ENCODE measurements at places on chromosomes 16 and 17.

GRCh38 chr17:43620581-43620980 lies 41.1 kb downstream of the MEOX1 start:
- no peak for DNase-seq

GRCh38 chr17:80820331-80820730 lies 171.3 kb upstream of the CHMP6 start:
- DNase-seq = no peak

DNA sequence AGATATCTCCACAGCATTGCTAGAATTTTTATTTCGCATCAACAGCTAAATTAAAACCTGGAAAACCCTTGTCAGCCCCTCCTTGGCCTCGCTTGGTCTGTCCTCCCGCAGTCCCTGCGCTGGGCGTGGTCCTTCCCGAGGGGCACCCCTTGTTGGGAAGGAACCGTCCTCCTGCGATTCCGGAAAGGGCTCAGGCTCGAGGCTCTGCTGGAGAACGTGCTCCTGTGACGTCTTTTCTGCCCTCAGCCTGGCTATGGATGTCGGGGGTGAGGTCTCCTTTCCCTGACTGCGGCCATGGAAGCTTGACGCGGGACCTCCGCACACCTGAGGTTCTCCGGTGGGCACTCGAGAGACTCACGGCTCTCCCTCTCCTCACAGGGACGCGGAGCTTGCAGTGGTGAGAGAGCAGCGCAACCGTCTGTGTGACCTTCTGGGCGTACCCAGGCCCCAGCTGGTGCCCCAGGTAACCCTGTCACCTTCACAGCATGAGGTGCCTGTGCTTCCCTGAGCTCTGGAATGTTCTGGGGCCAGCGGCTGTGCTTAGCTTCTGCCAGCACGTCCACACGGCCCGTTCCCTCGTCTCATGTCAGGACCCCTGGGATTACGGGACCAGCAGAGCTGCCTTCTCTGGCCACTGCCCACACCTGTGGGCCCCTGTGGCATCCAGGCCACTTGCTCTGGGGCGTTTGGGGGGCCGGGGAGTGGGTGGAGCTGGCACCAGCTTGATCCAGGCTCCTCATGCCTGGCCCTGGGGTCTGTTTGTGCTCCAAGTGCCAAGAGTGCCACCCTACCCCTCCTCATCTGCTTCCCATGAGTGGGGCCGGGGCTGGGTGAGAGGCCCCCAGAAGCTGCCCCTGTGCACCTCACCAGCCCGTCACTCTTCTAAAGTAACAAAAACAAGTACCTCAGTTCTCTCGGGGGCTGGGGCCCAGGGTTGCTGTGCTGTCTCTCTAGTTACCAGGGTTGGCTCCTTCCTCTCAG lies 101.5 kb upstream of the ZNF750 start:
- DNase-seq = no peak

GRCh38 chr16:72604375-72604774 lies 432.4 kb upstream of the PMFBP1 start:
- DNase-seq = no peak

GRCh38 chr17:7684851-7685532 lies 2.3 kb downstream of the TP53 start:
- DNase-seq = no peak

- DNase-seq = no peak
Observed at GRCh38 chr17:60039114-60039846, 39.4 kb downstream of the HEATR6 start.

- peak; percentile 91 for DNase-seq
Observed at GRCh38 chr16:68417711-68418301, 30.5 kb downstream of the SMPD3 start.

DNA sequence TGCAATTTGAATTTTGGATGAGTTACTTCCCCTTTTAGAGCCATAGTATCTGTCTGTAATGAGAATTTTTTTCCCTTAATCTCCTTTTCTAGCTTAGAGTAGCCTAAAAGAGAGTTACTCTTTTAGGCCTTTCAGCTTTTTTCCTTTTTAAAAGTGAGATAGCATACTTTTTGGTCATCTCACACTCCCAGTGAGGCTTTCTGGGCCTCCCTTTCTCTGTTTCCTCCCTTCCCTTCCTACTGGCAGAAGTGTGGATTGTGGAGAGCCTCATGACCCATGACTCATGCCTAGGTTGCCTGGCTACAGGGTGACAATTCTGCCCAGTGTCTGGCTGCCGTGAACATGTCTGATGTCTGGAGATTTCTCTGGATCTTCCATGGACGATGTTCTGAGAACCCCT lies 15.2 kb downstream of the KRT23 start:
- DNase-seq = peak; percentile 32

GRCh38 chr16:17370223-17370707 lies 100.5 kb downstream of the XYLT1 start:
- DNase-seq = peak; percentile 49

Measured in stomach (tissue), 19 donors.